ENCODE measurements at places on chromosomes 4 and X.

DNA sequence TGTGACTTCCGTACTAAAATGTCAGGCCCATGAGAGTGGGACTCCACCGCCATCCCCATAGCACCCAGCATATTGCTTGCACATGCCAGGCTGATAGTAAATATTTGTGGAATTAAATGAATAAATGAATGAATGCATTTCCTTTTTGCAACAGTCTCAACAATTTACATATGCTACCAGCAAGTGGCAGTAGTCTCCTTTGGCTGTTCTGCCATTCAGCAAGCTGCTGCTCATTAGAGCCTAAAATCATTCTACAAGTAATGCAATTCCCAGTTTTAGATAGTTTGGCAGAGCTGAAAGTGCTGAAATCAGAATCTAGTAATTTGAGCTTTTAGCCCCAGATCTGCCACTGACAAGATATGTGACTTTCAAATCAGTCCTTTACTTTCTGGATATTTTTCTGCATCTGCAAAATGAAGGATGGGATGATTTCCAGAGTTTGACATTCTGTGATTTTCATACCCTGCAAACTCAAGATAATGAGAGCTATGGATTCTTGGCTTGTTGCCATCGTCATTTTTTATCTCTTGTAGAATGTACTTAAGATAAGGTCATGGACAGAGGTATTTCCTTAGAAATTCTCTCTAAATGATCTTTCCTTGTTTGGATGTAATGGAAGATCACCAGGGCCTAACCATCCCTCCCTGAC is 35.7 kb upstream of the INTS6L start:
- DNase-seq = no peak

- DNase-seq = no peak
Observed at GRCh38 chr4:90145319-90145718, 18.1 kb downstream of the CCSER1 start.

GRCh38 chrX:53435997-53436396 is 1.8 kb upstream of the HSD17B10 start:
- peak; percentile 26 for DNase-seq

GRCh38 chr4:26326791-26327190 is 6.0 kb downstream of the RBPJ start:
- no peak for DNase-seq

DNA sequence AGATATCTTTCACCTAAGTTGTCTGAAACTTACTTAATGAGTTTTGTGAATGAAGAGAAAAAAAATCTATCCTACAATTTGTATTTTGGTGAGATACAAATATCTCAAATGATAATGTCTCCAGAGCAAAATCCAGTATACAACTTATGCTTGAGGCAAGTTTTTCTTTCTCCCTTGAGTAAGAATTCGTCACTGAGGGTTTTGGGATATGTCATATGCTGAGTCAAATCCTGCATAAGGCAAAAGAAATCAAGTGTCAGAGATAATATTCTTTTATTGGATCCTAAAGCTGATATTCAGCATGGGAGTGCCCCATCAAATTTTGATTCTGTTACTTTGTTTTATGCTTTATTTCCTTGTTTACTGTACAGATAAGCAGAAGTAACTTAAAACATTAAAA is 1308.6 kb downstream of the ARAP2 start:
- no peak for DNase-seq

GRCh38 chrX:113920661-113921060 is 663.2 kb upstream of the HTR2C start:
- no peak for DNase-seq

GRCh38 chr4:85779165-85779564 is 304.2 kb downstream of the ARHGAP24 start:
- no peak for DNase-seq

GRCh38 chr4:110897784-110898183 is 274.9 kb upstream of the PITX2 start:
- no peak for DNase-seq

DNA sequence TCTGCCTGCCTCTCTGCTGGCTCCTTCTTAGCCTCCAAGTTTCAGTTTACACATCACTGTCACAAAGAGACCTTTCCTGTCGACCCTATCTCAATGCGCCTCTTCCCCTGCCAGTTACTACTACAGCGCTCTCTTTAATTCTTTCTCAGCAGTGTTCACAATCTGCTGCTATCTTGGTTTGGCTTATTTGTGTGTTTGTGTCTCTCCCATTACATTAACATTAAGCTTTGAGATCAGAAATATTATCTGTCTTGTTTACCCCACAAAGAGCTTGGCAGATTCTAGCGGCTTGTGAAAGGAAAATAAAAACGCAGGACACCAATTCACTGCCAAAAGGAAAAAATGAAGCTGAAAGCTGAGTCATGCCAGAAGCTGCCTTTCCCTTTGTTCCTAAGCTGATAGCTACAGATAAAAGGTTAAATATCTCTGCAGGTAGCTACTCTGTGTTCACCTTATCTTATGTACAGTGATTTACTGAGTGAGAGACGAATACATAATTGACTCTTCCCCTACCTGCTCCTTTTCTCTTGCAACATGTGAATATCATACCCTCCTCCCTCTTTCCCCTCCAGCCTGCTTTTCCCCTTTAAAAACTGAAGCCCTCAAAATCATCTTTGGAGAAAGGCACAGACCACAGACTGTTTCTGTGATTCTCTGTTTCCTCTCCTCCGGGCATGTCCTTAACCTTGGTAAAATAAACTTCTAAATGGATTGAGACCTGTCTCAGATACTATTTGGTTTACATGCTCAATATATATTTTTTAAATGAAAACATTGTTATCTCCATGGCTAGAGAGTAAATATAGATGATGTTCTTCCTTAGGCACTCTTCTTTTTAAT is 19.3 kb upstream of the SLC9A7 start:
- no peak for DNase-seq

GRCh38 chr4:139017861-139018260 is 2.3 kb downstream of the NOCT start:
- DNase-seq = no peak

GRCh38 chr4:76199664-76200211 is 13.9 kb downstream of the SCARB2 start:
- no peak for DNase-seq

- DNase-seq = no peak
Observed at GRCh38 chr4:61628282-61628681, 428.2 kb downstream of the ADGRL3 start.

DNA sequence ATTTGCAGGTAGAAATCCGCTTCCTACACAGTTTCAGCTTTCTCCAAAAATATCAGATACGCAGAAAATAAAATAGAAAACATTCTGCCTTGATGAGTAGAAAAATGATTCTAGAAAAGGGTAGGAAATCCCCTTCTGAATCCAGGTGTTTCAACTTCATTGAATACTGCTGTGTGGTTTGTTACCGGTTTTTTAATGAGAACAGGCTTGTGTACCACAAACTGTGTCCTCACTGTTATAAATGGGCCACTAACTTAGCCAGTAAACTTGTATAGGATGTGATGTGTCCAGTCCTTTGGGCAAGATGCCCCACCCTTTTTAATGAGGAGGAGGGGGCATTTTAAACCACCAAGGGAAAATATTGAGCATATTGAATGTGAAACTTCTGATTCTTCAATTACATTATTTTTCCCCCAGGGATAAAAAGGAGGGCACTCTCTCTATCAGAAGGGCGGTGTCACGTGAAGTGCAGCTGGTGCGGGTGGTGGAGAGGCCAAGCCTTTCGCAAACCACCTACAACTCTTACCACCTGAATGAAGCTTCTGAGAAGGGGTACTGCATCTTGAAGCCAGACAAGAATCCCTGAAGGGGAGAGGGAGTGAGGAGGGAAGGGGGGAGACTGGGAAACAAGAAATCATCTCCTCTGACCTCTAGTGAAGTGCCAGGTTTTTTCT is 4.5 kb downstream of the CXXC4 start:
- DNase-seq = no peak

- DNase-seq = no peak
Observed at GRCh38 chrX:69028761-69029120, 136.5 kb downstream of the PJA1 start.

- no peak for DNase-seq
Observed at GRCh38 chrX:115493015-115493414, 68.0 kb upstream of the PLS3 start.

DNA sequence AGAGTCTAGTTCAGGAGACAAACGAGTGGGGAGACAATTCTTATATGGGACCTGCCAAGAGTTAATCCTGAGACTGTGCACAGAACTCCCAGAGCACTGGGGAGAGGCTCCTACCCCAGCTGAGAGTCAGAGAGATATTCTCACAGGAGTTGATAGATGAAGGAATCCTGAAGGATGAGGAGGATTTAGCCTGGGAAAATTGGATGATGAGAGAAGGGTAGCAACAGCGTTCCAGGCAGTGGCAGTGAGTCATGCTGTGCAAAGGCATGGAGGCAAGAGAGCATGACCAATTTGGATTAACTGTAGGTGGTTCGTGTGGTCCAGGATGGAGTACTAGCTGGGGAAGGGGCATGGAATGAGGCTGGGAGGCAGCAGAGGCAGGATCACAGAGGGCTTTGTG is 318.6 kb downstream of the LDB2 start:
- no peak for DNase-seq

DNA sequence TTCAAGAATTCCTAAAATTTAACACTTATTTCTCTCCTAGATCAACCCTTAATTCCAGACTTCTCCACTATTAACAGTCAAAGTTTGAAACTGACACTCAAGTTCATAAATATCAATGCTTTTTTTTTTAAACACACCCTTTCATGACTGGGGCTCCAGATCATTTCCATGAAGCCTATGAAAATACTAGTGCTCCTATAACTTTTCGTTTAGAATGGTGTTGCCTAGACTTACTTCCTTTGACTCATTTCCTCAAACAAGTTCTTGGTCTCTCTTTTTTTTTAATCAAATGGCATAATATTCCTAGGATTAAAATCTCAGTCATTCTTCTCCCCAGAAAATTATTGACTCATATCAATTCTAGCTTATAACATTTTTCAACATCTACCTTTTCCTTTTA is 13.1 kb downstream of the ZMAT1 start:
- no peak for DNase-seq

DNA sequence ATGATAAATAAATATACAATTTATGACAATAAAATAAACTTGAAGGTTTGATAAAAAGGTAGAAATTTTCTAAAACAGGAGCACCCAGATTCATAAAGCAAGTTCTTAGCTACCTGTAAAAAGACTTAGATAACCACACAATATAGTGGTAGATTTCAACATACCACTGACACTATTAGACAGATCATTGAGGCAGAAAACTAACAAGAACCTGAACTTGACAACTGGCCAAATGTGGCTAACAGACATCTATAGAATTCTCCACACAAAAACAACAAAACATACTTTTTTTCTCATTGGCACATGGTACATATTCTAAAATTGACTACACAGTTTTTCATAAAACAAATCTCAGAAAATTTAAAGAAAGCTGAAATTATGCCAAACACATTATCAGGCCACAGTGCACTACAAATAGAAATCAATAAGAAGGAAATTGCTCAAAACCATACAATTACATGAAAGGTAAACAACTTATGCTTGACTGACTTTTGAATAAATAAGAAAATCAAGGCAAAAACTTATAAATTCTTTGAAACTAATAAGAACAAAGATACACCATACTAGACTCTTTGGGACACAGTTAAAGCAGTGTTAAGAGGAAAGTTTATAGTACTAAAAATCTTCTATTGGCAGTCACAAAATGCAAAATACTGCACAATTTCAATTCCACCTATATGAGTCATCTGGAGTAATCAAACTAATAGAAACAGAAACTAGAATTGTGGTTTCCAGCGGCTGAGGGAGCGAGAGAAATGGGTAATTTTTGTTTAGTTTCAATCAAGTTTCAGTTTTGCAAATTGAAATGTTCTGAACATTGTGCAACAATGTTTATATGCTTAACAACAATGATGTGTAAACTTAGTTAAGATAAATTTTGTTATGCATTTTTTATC is 925.6 kb downstream of the SH3BGRL start:
- DNase-seq = no peak

- DNase-seq = no peak
Observed at GRCh38 chrX:150544222-150544787, 24.1 kb upstream of the MTM1 start.

DNA sequence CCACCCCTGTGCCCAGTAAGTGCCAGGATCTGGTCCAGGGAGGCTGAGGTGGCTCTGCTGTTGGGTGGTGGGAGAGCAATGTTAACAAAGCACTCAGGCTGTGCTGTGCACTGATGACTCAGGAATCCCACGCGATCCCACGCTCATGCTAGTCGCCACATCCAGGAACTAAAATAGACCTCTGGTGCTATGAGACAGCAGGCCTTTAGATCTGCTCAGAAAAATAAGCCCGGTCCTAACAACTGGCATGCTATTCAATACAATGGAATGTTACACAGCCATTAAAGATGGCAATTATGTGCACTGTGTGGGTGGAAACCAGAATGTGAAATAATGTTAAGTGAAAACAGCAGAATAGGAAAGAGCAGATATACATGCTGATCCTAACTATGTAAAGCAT is 26.0 kb downstream of the ARL13A start:
- DNase-seq = no peak

- no peak for DNase-seq
Observed at GRCh38 chr4:163895378-163896005, 401.0 kb downstream of the TMA16 start.

GRCh38 chrX:107626481-107626880 is 1.8 kb upstream of the PRPS1 start:
- DNase-seq = no peak

DNA sequence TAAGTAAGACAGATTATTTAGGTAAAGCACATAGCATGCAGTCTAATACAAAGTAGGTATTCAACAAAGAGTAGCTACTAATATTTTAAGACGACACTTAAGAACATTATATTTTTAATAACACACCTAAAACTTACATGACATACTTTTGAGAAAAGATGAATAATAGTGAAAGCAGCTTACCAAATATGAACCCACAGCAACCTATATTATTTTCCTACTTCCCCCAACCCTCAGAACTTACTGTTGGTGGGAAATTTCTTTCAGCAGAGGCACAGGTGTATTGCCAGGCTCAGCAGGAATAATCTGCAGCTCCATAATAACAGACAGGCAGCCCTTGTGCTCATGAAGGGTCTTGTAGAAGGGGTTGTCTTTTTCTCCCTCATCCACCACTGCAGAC is 498.9 kb downstream of the GLUD2 start:
- DNase-seq = no peak

DNA sequence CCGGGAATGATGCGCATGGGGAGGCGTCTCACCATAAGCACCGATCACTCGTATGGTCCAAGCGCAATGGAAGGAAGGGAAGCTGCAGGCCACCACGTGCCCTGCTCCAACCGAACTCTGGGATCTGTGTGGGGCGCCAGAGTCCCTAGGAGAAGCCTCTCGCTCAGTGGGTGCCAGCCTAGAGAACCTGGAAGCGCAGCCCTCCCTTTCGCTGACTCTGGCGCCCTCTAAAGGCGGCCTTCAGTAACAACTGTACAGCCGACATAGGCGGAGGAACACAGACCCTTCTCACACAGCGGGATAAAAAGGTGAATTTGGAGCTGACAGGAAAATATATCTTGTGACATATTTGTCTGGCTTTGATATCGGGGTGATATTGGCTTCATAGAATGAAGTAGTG is 76.0 kb downstream of the INTS6L start:
- no peak for DNase-seq

GRCh38 chr4:168519576-168519975 is 22.7 kb downstream of the PALLD start:
- no peak for DNase-seq

GRCh38 chr4:119898211-119898610 is 168.4 kb downstream of the MAD2L1 start:
- DNase-seq = no peak

- DNase-seq = no peak
Observed at GRCh38 chr4:94251094-94251493, 43.4 kb downstream of the SMARCAD1 start.
